Myometrial cell (primary cell): ENCODE measurements at places on chromosomes 16 and 17. TPM values are rescaled to one million over a fixed set of nuclear protein-coding genes. Genes with fewer than 3 reads are reported as not detected.

The SLC12A3 gene
- not detected in 2 replicates for total RNA-seq

The MYO1C gene
- total RNA-seq: 153 and 162 TPM in 2 replicates

The NACA2 gene
- total RNA-seq: not detected in 2 replicates

The PLA2G10 gene
- not detected in 2 replicates for total RNA-seq

The FAM83G gene
- 9.5 and 13.8 TPM in 2 replicates for total RNA-seq

The CES5A gene
- total RNA-seq: not detected in 2 replicates

The DHX58 gene
- 9.8 and 9.9 TPM in 2 replicates for total RNA-seq

The MMP15 gene
- 0.18 TPM in 1 of 2 replicates, not detected in the other for total RNA-seq

The OTOA gene
- not detected in 2 replicates for total RNA-seq

The NPIPA5 gene
- total RNA-seq: 0.53 and 5.8 TPM in 2 replicates

The PRAC1 gene
- not detected in 2 replicates for total RNA-seq

The MAP1LC3B gene
- total RNA-seq: 34.3 and 37.0 TPM in 2 replicates

The BANP gene
- total RNA-seq: 13.3 and 16.7 TPM in 2 replicates

The PRKAR1A gene
- total RNA-seq: 175 and 209 TPM in 2 replicates
